Left lung (tissue), 14 donors: ENCODE measurements at places on chromosomes 6 and 20. TPM values are rescaled to one million over a fixed set of nuclear protein-coding genes. Genes with fewer than 3 reads are reported as not detected.

Gene PMEPA1
- 25.7 TPM for polyA plus RNA-seq

Gene NHLRC1
- 2.5 TPM for polyA plus RNA-seq

Gene UBE3D
- 9.5 TPM for polyA plus RNA-seq

- DNase-seq = no peak
Observed at GRCh38 chr6:2165286-2165685, 80.1 kb downstream of the GMDS start.

DNA sequence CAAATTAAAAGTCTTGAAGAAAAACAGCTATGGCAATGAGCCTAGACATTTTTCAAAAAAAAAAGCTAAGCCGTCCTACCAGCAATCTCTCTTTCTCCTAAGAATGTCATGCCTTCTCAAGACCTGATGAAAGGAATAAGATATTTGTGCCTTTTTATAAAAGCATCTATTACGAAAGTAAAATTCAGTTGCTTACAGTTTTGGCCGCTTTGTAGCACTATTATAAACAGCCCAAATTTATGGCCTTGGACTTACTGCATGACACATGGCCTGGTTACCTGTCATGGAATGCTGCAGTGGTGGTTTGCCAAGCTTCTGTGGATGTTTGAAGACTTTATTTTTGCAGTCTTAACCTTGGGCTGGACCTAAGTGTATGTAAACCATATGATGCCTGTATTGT, 22.2 kb upstream of the VAPB start:
- DNase-seq = no peak

DNA sequence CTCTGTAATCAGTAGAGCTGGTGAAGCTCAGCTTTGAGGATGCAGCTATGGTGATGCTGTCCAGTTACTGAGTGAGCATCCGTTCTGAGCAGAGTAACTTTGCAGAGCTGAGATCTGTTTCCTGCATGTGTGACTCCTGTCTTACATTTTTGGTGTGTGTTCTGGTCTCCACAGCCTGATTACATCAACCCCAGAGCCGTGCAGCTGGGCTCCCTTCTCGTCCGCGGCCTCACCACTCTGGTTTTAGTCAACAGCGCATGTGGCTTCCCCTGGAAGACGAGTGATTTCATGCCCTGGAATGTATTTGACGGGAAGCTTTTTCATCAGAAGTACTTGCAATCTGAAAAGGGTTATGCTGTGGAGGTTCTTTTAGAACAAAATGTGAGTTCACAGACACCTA, 81.6 kb downstream of the FAM120B start:
- DNase-seq = no peak

GRCh38 chr6:13294499-13295069, 33.8 kb downstream of the TBC1D7 start:
- DNase-seq = no peak

DNA sequence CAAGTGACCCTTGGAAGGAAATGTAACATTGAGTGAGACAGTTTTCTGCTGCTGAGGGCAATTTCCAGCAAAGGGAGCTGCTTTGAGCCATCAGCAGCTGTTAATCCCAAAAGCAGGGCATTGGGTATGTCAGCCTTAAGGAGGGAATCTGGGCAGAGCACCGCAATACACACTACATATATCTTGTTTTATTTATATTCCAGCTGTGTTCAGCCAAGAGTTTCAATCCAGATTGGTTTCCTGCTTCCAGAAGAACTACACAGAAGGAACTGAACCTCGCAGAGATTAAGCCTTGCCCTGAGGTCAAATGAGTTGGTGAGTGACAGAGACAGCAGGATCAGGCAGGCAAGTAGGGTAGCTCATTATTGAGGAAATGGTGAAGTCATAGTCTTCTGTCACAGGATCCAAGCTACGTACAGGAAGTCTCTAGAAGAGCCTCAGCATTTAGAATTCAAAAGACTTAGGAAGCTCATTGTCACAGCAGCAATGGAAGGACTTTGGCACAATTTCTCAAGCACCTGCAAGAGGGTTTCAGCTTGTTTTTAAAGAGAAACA, 109.9 kb upstream of the HEY2 start:
- DNase-seq = no peak
